Stimulated activated naive CD4-positive, alpha-beta T cell treated with Interleukin-2 at 50 U/mL for 16 hours (primary cell): ENCODE measurements at places on chromosomes 1 and 21.

DNA sequence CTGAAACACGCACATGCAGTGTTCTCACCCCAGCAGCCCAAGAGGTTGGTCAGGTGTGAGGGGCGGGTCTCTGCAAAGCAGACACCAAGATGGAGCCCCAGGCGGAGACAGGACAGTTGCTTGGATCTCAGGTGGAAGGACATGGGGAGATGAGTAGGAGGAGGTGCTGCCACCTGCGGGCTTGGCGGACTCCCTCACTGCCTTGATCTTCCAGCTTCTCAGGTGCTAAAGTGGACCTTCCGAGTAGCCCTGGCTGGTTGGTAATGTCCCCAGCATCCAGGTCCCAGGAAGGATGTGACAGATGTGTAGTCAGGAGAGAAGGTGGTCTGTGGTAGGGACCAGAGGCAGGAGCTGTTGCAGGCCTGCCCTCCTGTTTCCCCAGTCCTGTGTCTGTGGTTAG, 114.1 kb downstream of the AJAP1 start:
- DNase-seq: no peak

- DNase-seq: no peak
These were observed 80.0 kb downstream of the DHRS3 start for GRCh38 chr1:12537906-12538461.

DNA sequence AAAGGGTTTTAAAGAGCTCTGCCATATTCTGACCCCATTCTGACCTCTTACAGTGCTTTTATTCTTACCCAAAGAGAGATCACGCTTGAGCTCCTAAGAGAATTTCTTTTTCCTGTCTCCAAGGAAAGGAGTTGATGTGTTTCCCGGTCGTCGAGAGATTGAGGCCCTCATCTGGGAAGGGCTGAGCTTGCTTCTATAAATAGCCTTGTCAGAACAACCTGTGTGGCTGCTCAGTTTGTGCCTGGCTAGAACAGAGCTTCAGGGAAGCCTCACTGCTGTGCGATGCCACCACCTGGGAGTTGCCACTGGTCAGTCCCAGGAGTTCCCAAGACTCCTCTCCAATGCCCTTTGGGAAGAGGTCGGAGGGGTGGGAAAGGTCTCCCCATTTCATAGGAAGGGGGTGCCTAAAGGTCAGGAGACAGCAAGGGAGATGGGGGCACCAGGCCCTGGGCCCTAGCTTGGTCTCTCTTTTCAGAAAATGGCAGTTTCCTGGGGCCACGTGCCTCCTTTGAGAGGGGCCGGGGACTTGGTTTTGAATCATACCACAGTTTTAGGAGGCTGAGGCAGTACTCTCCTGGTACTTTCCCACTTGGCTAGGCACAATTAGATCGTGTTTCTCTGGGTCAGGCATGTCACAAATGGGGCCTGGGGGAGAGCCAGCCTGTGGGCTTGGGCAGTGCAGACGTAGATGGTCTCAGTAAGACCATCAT, 52.1 kb downstream of the EIF2D start:
- peak; percentile 12 for DNase-seq

- DNase-seq: no peak
These were observed 1.9 kb upstream of the OR2T34 start for GRCh38 chr1:248576260-248576980.

- DNase-seq: no peak
These were observed 18.2 kb downstream of the EPHB2 start for GRCh38 chr1:22728751-22729399.

GRCh38 chr1:98048751-98049325, 128.0 kb upstream of the DPYD start:
- no peak for DNase-seq

DNA sequence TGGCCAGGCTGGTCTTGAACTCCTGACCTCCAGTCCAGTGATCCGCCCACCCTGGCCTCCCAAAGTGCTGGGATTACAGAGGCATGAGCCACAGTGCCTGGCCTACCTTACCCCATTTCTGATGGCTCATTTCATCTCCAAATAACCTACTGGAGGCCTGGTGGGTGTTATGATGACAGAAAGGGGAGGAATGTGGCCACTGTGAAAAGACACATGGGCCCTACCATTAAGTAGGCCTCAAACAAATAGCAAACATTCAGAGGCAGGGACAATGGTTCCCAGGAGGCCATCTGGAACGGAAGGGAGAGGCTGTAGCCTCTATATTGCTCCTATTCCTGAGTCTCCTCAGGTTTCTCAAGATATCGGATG, 932 bp upstream of the FCRLA start:
- no peak for DNase-seq

GRCh38 chr1:51569284-51570062, 47.4 kb upstream of the OSBPL9 start:
- DNase-seq: peak; percentile 33

DNA sequence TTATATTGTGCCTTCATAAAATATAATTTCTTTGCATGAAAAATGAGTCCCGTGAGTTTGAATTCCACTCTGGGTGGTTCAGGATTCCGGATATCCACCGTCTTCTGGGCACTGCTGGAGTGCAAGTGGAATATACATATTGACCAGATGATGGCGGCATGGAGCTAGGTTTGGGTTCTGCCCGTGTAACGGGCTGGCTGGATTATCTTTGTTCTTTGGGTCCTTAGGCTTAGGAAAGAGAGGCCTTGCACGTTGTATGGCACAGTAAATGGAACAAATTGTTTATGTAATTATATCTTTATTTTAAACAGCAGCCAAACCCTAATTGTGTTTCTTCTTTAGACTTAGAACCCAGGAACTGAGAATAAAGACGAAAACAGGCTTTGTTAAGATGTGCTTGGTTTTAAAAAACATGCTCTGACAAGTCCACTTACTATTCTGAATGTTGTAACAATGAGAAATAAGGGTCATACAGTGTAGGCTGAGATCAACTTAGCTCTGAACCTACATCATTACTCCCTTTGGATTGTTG, 13.5 kb upstream of the ACBD6 start:
- DNase-seq: peak; percentile 13

DNA sequence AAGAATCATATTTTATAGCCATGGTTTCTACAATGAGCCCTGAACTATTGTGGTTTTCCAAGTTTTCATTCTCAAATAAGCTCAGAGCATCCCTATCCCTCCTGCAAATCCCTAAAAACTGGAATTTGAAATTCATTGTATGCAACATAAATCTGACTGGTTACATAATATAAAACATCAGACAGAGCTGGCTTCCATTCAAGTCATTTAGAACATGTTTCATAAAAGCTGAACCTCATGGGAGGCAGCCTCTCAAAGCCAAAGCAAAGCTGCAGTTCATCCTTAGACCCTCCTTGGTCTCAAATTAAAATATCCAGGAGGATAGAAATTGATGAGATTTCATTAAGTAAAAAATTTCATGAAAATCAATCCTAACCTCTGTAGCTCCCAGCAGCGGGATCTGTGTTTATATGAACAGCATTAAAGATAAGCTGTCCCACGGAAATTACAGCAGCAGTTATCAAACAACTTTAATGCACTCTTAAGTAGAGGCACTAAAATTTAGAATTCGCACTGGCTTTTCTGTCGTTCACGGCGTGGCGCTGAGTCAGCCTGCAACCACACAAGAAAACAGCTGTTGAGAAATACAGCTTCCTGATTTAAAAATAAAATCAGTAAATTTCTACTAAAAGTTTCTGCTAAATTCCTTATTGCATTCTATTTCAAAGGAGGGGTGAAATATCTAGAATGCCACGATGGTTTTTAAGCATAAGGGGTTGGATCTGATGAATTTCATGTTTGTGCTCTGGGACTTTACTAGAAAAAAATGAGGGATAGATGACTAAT, 99.9 kb upstream of the TIAM1 start:
- no peak for DNase-seq

GRCh38 chr21:14862794-14863720, 201.7 kb downstream of the NRIP1 start:
- DNase-seq: no peak

- no peak for DNase-seq
These were observed 327.5 kb upstream of the RUNX1 start for GRCh38 chr21:35376406-35377135.

- no peak for DNase-seq
These were observed 3.0 kb downstream of the RXFP4 start for GRCh38 chr1:155944444-155944799.

DNA sequence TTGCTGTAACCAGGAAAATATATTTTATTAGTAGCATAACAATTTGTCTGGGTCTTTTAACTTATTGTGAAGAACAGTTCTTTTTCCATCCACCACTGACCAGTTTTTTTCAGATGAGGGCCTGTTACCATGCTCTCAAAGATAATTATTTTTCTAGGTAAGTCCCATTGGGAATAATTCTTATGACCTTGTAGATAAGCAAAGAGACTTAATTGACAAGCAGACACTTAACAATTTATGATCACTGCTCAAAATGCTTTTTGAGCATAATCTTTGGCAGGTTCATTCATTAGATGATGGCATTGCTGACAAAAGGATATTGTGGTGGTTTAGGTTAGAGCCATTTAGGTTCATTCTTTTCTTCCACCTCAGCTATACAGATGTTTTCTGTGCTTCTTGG, 6.6 kb downstream of the SNX27 start:
- no peak for DNase-seq

DNA sequence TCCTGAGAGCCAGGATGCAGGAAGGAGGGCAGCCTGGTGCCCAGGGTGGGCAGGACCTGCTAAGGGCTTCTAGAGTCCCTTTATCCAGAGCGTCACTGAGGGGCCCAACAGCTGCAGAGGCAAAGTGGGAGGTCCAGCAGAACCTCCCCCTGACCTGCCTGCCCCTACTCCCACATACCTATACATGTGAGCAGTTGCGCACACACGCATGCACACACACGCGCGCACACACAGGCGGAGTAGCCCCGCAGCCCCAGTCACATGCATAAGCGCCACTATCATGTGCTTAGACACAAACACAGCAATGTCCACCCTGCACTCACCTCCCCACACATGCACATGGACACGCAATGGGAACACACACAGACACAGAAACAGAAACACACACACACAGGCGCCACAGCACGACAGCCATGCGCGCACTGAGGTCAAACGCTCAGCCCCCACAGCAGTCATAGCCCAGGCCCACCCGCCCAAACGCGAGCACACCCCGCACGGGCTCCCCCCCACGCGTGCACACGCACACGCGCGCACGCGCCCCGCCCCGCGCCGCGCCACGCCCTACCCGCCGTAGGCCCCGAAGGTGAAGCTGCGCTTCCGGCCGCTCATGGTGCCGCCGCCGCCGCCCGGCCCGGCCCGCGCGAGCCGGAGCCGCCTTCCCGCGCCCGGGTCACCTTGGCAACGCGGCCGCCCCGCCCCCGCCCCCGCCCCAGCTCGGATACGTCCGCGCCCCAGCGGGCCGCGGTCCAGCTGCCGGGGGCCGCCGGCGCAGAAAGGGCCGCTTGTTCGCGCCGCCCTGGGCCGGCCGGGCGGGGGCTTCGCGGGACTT, 17.7 kb downstream of the RAP1GAP start:
- DNase-seq: peak; percentile 37

DNA sequence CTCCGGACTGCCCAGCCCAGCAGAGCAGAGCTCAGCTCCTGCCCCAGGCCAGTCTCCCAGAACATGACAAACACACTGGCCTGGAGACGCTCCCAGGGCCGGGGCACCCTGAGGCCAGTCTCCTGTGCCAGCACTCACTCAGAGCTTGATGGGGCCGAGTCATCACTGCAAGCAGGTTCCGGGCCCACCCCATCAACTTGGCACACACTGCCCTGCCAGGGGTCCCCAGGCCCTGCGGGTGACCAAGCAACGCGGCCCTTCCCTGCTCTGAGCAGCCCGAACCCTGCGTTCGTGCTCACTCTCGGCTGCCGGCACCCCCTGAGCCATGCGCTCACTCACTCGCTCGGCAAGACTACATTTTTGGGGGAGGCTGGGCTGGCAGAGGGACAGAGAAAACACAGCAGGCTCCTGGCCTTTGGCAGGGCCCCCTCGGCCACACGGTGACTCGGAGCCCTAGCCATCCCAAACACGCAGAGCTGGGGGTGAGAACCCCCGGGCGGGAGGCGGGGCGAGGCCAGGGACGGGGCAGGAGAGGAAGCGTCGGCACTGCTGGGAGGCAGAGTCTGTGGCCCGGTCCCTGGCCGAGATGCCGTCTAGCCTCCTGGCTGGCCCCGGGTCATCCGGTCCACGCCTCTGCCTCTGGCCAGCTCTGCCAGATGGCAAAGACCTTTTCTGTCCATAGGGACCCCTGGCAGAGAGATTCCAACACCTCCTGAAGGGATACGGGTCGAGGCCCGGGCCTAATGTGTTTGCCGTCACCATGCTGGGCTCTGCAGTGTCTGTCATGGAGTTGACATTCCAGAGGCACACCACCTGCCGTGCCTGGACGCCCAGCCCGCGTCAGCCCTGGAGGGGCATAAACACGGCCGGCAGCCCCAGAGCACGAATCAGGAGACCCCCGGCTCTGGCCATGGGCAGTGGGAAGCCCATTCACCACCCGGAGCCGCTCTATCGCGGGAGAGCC, 68.0 kb downstream of the MEGF6 start:
- DNase-seq: no peak

GRCh38 chr1:55140137-55140536, 75.0 kb downstream of the USP24 start:
- DNase-seq: no peak

DNA sequence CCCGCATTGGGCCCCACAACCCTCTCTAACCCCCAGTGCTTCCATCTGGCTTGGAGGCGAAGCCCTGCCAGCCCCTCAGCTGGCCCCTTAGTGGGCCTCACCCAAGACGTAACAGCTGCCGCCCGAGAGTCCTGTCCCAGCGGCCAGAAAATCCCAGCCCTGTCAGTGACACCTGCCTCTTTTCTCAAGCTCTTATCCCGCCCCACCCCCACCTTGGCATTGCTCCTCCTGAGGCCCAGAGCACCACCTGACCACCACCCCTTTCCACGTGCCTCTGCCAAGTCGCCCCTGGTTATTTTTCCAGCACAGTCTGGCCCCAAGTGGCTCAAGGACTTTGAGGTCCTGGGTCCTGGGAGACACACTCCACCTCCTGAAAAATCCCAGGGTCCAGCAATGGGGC, 5.9 kb upstream of the CTRC start:
- no peak for DNase-seq

DNA sequence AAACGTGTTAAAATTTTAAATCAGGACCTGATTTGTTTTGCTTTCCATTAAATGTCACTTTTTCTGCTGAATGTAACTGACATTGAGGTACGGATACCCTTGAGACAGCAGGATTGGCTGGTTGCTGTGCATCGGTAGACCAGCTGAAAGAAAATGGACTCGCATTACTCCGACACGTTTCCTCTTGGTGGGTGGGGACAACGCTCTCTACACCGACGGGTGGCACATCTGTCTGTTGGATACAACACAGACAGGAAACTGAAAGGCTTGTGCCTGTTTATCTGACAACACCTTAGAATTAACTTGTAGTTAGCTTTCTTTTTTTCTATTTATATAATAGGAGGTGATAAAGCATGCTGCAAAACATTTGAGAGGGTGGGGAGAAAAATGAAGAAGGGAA, 19.4 kb downstream of the PRPF38A start:
- DNase-seq: peak; percentile 41

DNA sequence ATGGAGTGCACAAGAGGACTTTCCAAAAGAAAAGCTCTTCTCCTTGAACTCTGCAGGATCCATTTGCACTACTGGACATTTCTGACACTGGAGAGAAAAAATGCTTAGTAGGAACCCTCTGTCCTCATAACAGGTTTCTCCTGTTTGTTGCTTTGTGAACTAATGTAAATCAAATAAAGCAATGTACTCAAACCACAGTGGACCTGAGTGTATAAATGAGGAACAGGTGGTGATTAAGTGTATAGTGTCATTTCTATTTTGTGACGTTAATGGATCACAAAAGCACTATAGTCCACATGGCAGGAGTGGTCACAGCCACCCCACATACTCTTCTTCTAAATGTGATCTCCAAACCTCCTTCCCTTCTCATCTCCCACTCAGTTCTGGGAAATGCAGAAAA, 268.4 kb upstream of the DUSP10 start:
- DNase-seq: no peak
